Ecto neural progenitor cell (in vitro differentiated cells): ENCODE measurements at places on chromosomes 16 and 17.

DNA sequence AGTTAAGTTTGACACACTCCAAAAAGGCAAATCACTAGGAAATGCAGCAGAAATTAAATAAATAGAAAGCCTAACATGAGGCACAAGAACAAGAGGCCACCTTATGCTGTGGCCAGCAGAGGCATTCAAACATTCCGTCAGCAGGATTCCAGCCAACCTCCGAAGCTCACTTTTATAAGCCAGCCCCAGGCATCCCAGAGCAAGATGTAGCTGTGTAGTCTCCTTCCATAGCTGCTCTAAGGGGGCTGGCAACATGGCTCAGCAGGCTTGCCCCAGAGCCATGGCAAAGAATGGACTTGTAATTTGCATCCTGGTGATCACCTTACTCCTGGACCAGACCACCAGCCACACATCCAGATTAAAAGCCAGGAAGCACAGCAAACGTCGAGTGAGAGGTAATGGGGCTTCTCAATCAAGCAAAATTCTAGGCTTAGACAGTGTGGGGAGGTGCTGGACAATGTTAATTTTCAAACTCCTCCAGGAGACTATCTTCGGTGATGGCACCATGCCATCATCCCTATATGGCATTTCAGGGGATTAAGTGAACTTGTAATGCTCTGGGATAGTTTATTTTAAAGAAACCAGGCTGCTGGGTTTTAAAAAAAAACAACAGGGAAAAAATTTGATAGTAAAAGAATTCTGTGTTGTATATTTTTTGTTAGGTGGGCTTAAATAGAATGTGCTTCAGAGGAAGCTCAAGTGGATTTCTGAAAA is at the start of gene CLEC3A:
CLEC3A (plus strand) TSS at position 202 of the 714 bp plus-strand sequence; CDS start at position 281, 79 bp downstream.
- DNase-seq, result peak; percentile 50

- DNase-seq, result no peak
These were observed 6.7 kb downstream of the ERI2 start for GRCh38 chr16:20799599-20799998.

DNA sequence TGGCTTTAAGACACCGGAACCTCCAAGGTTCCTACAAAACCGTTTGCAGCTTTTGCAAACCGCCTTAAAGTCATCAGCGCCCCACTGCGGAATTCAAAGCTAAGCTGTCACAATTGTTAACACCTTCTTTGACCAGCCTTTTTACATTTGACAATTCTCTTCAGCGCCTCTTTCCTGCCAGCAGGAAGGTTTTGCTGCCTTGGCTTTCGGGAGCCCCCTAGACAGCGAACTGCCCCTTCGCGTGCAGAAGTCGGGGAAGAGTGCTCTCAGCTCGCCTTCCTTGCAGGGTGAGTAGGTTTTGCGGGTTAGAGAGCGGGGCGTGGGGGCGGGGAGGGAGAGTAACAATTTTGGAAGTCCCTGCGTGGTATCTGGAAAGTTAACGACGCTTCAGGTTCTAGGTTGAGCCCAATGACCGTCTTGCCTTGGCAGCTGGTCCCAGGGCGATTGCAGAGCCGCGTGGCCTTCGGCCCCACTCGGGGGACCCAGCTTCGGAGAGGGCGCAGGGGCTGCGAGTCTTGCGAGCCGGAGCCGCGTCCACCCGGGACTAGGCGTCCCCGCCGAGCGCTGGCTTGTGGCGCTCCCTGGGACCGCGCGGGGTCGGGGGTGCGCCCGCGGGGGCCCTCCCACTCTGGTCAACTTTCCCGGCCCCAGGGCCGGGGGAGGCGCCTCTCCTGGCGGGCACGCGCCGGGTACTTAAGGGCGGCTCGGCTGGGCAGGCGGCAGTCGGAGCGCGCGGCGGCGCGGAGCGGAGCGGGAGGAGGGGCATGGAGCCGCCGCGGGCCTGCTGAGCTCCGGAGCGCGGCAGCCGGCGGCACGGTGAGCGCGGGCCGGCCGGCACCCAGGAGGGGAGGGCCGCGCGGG is at the start of gene HAS3:
HAS3 (plus strand) TSS at position 153 of the 861 bp plus-strand sequence. CDS start 3,743 bp downstream, outside the sequence.
- peak; percentile 84 for DNase-seq

DNA sequence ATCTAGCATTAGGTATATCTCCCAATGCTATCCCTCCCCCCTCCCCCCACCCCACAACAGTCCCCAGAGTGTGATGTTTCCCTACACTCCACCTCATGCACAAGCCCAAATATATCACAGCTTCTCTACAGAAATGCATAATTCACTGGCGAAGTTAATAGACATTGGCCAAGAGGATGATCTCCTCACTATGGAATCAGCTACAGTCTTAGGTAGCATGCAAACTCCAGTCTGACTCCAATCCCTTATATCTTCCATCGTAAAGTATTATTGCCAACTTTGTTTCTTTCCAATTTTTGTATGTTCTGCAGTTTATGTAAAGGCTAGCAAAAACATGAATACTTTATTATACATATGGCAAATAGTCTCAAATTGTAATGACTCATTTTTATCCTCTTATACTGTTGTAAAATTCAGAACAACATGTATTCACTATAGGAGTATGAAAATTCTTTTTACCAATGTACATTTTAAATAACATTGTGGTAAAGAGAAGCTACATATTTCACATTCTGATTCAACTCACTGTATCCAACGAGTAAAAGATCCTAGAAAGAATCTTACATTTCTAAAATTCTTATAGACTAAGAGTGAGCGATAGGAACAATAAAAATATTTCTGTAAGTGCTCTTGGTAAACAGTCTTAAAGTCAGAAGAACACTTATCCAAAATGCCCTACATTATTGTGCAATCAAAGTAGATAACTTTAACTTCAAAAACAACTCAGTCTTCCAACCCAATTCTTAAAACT is 871 bp downstream of the ABCA8 start:
- DNase-seq, result no peak

GRCh38 chr17:60065136-60065535 is 13.6 kb downstream of the HEATR6 start:
- no peak for DNase-seq

DNA sequence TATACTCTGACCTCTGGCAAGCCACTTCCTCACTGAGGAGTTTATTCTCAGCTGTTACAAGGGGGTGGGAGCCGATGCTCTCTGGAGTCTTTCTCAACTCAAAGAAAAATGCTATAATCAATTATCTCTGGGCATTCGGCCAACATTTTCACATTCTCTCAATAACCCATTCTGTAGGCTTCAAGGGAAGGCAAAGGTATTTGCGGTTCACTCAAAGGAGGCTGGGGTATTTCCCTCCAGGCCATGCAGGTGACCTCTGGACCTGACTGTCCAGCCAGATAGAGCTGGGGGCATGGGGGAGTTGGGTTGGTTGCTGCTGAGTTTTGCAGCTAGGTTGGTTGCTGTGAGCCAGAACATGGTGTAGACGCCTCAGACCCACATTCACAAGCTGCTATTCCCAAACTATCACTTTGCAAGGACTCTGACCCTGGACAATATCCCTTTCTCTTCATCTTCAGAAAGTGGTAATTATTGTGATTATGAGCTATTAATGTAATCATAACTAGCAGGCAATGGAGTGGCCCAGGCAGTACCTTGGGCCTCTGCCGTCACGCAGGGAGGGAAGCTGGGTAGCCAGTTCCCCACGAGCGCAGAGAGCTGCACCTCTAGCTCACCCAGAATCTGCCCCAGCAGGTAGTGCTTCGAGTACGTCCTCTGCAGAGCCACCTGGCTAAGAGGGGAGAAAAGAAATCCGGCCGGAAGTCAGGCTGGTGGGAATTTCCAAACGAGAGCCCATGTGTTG is 42.1 kb downstream of the AIPL1 start:
- no peak for DNase-seq

DNA sequence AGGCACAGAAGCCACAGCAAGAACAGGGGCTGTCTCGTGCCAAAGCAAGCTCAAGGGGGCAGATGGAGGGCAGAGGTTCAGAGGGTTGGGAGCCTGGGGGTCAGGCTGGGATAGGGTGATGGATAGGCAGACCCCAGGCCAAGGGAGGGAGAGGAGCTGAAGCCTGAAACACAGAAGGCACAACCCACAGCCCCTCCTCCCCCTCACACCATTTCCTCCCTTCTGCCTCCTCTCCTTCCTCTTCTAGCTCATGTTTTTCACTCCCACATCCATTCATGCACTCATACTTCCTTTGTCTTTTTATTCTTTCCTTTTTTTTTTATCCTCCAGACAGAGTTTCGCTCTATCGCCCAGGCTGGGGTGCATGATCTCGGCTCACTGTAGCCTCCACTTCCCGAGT is 61.1 kb downstream of the SOCS1 start:
- DNase-seq, result no peak

GRCh38 chr17:336110-337021 is 16.2 kb downstream of the RPH3AL start:
- DNase-seq, result peak; percentile 62

DNA sequence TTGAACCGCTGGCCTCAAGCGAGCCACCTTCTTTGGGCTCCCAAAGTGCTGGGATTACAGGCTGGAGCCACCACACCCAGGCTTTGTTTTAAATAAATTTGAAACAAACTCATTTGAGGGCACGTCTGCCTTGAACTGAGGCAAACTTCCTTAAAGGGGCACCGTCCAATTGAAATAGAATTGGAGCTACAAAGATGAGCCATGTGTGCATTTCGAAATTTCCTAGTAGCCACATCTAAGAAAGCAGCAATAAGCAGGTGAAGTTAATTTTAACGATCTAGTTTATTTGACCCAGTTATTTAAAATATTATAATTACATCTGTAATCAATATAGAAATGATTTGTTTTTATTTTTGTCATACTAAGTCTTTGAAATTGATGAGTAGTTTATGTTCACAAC is 755 bp upstream of the C16orf89 start:
- no peak for DNase-seq

- peak; percentile 47 for DNase-seq
These were observed 2.7 kb downstream of the MPRIP start for GRCh38 chr17:17044846-17045561.

- peak; percentile 32 for DNase-seq
These were observed 43.5 kb downstream of the MRPS23 start for GRCh38 chr17:57806167-57806830.

GRCh38 chr17:27217631-27218030 is 76.3 kb upstream of the WSB1 start:
- DNase-seq, result no peak

GRCh38 chr17:56635641-56636040 is 42.1 kb downstream of the NOG start:
- no peak for DNase-seq

DNA sequence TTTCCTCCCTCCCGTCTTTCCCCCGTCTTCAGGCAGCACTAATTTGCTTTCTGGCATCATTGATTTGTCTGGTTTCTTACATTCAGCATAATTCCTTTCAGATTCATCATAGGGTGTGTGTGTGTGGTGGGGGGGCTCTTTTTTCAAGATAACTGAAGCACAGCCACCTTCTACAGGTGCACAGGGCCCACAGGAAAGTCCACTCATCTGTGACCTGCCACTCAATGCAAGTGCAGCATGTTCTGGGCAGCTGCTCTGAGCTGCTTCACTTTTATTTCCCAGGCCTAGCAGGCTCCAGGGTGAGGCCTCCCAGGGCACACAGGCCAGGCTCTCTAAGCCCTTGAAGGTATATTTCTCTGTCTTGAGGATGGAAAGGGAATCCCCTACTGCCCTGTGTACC is 35.2 kb upstream of the MYH10 start:
- DNase-seq, result no peak

GRCh38 chr16:12063004-12063395 is 86.5 kb downstream of the SNX29 start:
- no peak for DNase-seq

- DNase-seq, result no peak
These were observed 365.1 kb upstream of the CDH5 start for GRCh38 chr16:66001432-66001831.

- no peak for DNase-seq
These were observed 34.1 kb upstream of the DHX8 start for GRCh38 chr17:43449470-43450248.

GRCh38 chr17:8341456-8341855 is 1.8 kb downstream of the ODF4 start:
- no peak for DNase-seq

DNA sequence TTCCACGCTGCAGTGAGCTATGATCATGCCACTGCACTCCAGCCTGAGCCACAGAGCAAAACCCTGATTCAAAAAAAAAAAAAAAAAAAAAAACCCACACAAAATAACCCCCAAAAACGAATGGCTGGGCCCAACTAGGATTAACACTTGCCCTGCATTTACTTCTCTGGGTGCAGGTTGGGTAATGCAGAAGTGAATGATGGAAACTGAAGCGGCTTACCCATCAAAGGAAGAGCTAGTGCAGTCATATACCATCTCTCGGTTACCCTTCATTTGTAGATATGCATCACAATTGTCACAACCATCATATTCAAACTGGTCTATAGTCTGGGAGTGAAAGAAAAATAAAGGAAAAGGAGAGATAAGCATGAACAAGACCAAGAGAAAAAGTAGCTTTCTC is 819 bp downstream of the SUPT4H1 start:
- DNase-seq, result no peak
